ENCODE measurements at places on chromosomes 6 and 20.
A peak's percentile ranks its signal among the peaks of the same experiment; 100 is the strongest.

DNA sequence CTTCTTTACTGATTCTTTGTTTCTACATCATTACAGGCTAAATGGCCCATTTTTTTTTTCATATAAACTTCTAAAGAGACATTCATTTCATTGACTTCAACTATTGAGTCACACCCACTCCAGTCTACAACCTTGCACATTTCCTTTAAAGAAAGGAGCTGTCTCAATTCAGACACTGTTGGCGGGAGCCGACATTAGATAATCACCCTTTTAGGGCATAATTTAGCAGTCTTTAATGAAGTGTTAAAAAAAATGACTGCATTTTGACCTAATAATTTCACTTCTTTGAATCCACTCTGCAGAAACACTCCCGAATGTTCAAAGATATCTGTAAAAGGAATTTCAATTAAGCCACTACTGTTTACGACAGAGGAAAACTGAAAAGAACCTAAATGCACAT, 1.5 kb downstream of the EPM2A start:
- DNase-seq, result no peak

DNA sequence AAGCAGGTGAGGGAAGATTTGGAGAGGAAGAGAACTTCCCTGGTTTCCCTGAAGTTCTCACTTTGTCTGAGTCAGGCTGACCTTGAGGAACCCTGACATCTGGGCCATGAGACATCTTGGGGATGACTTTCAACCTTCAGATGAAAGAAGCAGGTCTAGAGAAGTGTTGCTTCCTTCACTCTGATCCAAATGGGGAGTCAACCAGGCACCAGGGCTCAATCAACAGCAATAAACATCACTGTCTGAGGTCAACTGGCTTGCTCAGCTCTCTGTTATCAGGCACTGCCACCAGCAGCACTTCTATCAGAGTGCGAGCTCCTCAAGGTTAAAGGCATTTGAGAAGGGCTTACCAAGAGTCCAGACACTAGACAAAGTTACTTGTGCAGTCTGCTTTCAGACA, 6.3 kb downstream of the ACOT8 start:
- DNase-seq, result no peak

DNA sequence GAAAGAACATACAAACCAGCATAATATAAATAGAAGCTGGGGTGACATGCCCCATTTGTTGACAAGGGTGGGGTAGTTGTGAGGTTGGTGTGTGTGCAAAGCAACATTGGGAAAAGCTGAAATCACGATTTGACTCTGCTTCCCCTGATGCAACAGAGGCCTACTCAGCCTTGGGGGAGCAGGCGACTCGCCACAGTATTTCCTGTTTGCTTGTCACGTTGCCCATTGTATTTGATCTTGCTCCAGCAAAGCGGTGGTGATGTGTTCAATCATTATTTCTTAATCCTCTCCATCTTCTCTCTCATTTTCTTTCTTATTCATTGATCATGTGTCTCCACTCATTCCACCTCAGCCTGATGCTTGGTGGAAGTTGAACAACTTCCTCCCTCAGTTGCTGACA, 165.8 kb upstream of the CITED2 start:
- peak; percentile 31 for DNase-seq

GRCh38 chr6:149636124-149636523, 12.4 kb downstream of the KATNA1 start:
- no peak for DNase-seq

- DNase-seq, result no peak
Observed at GRCh38 chr20:53948383-53949318, 121.7 kb downstream of the BCAS1 start.

- DNase-seq, result no peak
Observed at GRCh38 chr6:129248946-129249345, 366.0 kb downstream of the LAMA2 start.

- DNase-seq, result no peak
Observed at GRCh38 chr6:7897461-7898192, 13.0 kb downstream of the TXNDC5 start.

GRCh38 chr6:95690328-95690727, 113.0 kb downstream of the MANEA start:
- DNase-seq, result no peak

DNA sequence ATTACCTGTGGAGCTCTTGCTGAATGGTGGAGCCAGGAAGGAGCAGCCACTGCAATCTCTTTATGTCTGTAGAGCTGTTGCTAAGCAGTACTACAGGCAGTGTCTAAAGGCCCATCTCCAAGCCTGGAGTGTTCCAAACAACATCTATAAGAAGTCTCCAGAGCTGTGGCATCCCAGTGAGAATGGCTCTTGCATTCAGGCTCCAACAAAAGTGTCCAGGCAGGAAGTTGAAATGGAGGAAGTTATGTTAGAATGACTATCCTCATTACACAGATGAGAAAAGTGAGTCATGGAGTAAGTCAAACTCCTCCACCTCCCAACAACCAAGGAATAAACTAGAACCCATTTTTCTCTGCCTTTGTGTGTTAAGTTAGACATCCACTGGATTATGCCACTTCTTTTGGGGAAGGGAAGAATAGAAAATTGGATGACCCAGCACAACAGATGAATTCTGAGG, 288.5 kb upstream of the STXBP5 start:
- no peak for DNase-seq

DNA sequence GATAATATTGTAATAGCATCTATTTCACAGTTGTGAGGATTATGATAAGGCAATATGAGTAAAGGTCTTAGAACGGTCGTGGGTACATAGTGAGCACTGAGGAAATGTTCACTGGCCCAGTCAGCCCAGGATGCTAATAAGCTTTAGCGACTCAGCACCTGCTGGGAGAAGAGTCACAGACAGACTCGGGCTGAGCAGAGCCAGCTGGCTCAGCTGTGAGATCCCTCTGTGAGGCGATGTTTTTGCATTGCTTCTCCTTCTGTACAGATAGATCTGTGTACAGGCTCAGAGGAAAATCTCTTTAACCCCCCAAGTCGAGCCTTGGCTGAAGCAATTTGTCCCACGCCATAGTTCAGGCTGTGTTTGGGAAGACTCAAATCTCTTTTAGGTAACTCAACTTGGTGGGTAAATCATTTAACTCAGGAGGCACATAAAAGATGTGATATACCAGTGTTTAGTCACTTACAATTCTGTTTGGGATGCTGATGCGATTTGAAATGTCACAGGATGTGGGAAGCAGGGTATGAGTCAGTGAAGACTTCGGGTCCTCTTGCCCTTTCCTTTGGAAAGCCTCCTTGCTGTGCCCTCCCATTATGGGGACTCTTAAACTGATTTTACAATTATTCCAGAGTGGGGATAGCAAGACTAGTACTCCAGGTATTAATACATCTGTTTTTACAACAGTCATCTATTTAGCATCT, 53.1 kb downstream of the PHACTR1 start:
- no peak for DNase-seq

DNA sequence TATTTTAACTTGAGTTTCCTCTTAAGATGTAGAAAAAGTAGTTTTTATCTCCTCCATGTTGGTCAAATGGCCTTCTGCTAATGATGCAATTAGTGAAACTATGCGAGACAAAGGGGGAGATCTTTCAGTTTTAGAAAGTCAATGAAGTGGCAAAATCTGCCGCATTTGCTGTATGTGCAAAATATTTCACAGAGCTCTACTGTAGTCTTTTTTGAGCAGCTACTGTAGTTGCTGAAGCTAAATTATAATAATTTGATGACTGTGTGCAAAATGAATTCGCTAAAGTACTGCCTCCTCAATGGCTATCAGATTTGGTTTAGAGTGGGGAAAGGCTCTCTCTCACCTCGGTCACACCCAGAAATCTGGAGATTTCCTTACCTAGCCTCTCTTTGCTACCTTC, 267.6 kb upstream of the ZFP64 start:
- DNase-seq, result no peak

DNA sequence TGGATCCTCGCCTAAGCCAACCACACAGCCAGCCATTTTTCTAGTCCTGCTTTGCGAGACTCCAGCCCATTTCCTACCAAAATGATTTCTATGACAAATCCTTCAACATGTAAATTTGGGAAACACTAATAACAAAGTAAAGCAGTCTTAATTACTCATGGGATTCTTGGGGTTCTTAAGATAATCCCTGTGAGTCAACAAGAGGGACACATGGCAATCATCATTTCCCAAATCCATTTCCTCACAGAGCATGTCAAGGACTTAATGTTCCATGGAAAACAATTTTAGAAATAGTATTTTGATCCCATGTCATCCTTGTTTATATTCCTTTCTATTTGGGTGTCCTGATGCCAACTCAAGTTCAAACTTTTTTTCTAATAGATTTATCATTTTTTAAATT, 322.7 kb upstream of the NOX3 start:
- DNase-seq, result no peak

GRCh38 chr6:168602576-168602975, 161.6 kb downstream of the SMOC2 start:
- DNase-seq, result no peak

DNA sequence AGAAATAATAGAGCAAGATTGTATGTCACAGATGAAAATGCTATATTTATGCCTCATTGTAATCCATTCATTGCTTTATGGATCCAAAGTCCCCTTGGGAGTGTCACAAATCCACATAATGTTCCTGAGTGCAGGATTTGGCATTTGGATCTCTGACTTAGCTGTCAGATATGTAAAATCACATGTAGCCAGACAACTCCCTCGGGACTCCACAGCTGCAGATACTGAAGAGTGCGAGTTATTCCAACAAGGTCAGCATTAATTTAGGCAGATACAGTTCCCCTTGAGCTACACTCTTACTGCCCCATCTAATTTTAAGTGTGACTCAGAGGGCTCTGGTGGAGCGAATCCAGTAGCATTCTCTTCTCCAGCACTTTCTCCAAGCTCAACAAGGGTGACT, 433.2 kb downstream of the CD83 start:
- DNase-seq, result no peak

GRCh38 chr6:6722195-6722594, 133.7 kb downstream of the LY86 start:
- no peak for DNase-seq

- DNase-seq, result no peak
Observed at GRCh38 chr20:4959592-4959991, 41.7 kb downstream of the SLC23A2 start.

GRCh38 chr20:45987108-45987780, 15.2 kb upstream of the ZNF335 start:
- DNase-seq, result peak; percentile 76

- DNase-seq, result no peak
Observed at GRCh38 chr6:1087154-1087843, 224.6 kb upstream of the FOXQ1 start.

GRCh38 chr20:11473983-11474382, 443.7 kb upstream of the BTBD3 start:
- DNase-seq, result no peak

DNA sequence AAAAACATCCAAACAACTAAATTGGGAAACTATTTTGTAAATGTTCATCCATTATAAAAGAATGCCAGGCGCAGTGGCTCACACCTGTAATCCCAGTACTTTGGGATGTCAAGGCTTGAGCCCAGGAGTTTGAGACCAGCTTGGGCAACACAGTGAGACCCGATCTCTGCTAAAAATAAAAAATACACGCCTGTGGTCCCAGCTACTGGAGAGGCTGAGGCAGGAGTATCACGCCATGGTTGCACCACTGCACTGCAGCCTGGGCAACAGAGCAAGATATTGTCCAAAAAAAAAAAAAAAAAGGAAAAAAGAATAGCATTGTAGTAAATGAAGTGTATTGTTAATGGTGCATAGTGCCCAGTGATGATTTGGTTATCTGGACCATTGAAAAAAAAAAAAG, 38.7 kb downstream of the FKBP5 start:
- no peak for DNase-seq

GRCh38 chr6:55174211-55175026, at the start of gene HCRTR2:
TSS of gene HCRTR2 (plus strand) at chr6:55174515. CDS start at chr6:55174588, 73 bp downstream.
- DNase-seq, result no peak

DNA sequence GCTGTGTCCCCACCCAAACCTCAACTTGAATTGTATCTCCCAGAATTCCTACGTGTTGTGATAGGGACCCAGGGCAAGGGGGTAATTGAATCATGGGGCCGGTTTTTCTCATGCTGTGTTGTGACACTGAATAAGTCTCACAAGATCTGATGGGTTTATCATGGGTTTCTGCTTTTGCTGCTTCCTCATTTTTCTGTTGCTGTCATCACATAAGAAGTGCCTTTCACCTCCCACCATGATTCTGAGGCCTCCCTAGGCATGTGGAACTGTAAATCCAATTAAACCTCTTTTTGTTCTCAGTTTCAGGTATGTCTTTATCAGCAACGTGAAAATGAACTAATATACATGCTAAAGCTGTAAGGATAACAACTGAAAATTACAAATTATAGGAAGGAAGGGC, 88.3 kb downstream of the CDYL start:
- DNase-seq, result no peak

GRCh38 chr6:52499026-52499425, 77.8 kb downstream of the TRAM2 start:
- DNase-seq, result no peak

- DNase-seq, result no peak
Observed at GRCh38 chr6:15712797-15713196, 50.0 kb upstream of the DTNBP1 start.

GRCh38 chr6:131669891-131670290, 31.3 kb downstream of the OR2A4 start:
- no peak for DNase-seq

DNA sequence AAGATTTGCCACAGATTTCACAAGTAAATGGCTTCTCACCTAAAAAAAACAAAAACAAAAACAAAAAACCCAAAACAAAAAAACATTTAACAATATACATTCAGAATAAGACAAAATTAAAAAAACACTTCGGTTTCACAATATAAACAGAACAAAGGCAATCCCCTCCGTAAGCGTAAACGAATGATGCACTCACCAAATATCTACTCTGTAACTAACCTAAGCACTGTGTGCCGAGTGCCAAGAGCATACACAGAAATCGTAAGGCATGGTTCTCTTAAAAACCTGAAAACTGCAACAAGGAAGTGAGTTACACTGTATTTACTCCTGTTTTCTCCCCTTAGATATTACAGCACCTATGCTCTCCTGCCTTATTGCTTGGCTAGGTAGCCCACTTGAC, 12.1 kb upstream of the MICAL1 start:
- DNase-seq, result no peak

GRCh38 chr6:25181923-25182322, 97.3 kb upstream of the CARMIL1 start:
- no peak for DNase-seq

GRCh38 chr6:97293198-97293696, 10.2 kb upstream of the MMS22L start:
- DNase-seq, result no peak

DNA sequence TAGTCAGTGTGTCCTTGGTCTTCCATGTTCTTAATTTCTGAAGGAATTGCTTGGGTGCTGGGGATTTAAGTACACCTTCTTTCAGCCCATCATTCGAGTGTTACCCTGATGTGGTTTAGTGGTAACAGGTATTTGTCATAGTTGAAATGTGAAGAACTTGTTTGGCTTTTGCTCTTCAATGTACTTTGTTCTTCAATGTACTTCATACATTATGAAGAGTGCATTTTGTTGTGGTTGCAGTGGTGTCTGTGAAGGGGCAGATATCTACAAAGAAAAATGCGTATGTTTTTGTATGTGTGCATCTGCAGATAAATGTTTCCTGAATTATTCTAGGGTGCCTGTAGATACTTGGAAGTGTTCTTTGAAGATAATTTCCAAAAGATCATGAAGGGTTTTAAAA, 111.2 kb upstream of the SUPT3H start:
- no peak for DNase-seq
